Stimulated activated CD4-positive, alpha-beta T cell treated with anti-CD3 and anti-CD28 coated beads, Interleukin-1b, Interleukin-23, amount 100 ng/mL, for 1 hour (primary cell): ENCODE measurements at places on chromosomes 5 and 9.

GRCh38 chr5:159851053-159851452 is 65.2 kb upstream of the ADRA1B start:
- DNase-seq: no peak

DNA sequence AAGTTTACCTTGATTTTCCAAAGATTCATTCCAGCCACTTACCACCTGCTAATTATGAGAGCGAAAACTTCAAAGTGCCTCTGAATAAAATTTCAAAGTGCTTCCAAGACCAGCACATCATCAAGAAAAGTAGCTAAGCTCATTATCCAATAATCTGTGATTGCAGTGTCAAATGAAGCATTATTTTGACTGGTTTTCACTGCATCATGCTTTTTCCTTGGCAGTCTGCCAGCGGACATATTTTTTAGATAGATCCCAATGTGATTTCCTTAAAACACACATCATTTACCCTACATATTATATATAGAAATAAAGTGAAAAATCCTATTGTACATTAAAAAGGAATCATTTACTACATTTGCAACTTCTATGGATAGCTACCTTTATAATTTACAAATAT is 508.6 kb upstream of the FAM174A start:
- DNase-seq: no peak

- DNase-seq: no peak
These were observed 27.8 kb downstream of the PTTG1 start for GRCh38 chr5:160449458-160449857.

DNA sequence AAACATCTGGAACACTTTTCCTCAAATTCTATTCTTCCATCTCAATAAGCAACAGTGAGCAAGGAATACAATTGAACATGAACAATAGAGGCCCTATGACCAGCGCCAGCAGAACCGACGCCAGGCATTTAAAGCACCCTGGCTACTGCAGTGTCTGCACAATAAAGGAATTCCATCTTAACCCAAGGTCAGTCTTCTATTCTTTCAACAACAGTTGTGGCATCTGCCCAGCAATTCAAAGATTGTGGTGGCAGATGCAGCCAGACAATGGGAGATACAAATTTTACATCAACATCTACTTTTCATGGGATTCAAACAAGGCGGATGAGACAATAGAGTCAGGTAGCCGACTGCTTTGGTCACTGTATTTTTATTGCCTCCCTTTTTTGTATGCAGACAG is 65.9 kb downstream of the ELL2 start:
- no peak for DNase-seq

- DNase-seq: no peak
These were observed 104.9 kb downstream of the KLHL3 start for GRCh38 chr5:137630972-137631370.

DNA sequence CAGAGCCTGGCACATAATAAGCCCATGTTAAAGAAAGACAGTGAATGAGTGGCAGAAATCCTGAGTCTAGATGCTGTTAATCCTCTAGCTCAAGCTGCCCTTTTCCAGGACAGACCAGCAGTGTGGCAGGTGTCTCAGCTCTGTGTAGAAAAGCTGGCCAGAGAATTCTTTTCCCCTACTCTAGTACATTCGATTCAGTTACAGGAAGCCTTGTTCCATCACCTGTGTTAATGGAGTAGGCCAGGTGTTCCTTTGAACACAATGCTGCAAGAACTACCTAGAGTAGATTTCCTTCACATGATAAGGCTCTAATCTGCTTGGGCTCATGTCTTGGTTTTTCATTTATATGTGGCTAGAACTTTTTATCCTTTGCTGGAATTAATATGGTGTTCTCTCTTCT is 52.5 kb downstream of the NUP214 start:
- DNase-seq: no peak

DNA sequence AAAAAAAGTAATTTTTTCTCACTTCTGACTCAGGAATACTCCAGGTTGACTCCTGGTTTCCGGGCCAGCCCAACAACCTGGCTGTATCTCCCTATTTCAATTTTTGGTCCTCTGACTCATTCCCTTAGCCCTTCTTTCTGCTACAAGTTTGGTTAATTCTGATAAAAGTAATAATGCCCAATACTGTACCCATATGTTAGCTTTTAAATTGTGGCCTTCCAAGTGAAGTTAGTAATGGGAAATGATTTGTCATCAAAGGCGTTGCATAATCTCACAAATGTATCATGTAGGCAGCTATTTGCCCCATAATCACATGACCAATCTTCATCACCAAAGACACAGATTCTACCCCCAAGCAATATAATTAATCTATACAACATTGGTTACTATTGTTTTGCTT is 31.1 kb upstream of the BNC2 start:
- DNase-seq: no peak

DNA sequence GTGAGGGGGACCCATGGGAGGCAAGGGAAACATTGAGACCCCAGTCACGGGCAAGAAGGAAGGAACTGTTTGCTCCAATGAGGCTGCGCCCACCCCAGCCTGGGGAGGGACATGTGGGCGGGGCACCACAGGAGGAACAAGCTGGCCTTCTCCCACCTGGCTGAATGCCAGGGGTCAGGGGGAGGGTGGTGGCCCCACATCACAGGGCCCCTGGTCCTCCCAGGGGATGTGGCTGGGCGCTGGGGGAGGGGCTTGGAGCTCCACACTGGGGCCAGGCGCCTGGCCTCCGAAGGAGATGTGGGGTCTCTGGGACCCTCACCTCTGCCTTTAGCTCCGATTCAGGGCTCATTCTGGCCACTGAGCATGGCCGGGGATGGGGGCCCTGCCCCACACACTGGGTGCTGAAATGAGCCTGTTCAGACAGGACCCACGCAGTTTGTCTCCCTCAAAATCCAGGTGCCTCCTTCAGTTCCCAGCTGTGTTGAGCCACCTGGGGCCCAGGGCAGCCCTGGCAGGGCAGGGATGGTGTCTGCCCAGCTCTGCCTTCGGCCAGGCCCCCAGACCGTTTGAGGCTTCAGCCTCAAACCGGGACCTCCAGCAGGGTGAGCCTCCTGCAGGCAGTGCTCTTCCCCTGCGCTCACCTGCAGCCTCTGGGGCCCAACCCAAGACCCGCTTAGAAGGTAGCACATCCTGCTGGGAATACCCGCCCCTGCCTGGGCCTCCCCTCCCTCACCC is 33.2 kb upstream of the NOTCH1 start:
- no peak for DNase-seq

DNA sequence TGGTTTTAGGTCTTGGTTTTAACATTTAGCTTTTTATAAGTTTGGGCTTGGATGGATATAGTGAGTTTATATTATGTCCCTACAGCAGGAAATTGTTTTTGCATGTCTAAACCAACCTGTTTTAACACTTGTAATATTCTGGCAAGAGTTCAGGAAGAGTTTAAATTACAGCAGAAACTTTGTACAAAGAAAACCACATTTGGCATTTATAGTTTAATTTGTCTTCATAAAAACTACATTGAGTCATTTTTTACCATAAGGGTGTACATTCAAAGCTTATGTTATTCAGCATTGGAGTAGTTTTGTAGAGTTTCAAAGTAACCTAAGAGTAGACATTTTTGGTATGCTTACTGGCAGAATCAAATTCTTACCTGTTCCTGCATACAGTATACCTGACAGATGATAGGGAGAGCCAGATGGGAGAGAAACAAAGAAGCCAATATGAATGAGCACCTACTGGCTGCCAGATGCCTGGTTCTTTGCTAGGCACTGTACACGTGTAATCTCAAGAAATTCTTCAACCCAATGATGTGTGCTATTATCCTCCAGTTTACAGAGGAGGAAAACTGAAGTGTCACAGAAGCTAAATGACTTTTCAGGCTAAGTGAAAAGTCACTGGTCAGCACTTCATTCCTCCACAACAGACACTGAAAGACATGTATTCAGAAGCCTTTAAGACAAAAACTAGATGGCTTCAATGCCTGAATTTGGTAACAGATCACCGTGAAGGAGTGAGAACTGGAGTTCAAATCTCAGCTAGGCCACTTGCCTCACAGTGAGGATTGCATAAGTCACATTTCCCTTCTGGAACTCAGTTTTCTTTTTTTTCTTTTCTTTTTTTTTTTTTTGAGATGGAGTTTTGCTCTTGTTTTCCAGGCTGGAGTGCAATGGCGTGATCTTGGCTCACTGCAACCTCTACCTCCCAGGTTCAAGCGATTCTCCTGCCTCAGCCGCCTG is 25.9 kb upstream of the ECM2 start:
- no peak for DNase-seq

DNA sequence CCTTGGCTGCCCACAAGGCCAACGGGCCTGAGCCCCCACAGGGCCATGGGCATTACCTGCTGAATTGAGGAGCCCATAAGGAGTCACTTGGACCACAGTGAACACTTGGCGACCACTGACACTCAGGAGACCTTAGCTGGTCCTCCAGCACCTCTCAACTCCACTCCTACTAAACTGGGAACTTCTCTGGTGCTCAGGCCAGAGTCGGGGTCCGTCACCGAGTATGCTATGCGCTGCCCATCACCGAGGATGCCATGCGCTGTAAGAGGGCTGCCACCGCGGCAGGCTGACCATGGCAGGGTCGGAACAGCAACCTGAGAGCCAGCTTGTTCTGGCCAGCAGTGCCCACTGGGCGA is 600 bp upstream of the SQSTM1 start:
- no peak for DNase-seq

DNA sequence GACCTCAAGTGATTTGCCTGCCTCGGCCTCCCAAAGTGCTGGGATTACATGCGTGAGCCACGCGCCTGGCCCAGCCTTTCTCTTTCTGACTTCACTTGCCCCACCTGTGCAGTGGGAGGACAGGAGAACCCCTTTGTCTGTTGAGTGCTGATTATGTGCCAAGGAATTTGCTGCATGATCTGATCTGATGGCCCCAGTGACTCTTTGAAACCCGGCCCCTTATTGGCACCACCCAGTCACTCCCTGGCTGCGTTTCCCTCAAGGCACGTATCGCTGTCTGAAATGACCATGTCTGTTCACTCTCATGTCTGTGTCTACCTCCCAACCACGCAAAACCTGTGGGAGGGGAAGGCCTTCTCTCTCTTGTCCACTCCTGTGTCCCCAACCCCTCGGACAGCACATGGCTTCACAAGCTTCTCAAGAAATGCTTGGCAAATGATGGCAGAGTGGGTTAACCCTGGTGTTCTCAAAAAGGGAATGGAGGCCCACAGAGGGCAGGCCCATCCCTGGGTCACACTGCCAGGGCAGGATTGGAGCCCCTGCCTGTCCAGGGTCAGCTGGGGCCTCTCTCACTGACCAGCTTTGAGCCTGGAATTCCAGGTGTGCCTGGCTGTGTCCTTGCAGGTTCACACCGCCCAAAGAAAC is 21.9 kb downstream of the NEK6 start:
- DNase-seq: no peak

- DNase-seq: no peak
These were observed 11.0 kb downstream of the COL5A1 start for GRCh38 chr9:134652291-134653225.

DNA sequence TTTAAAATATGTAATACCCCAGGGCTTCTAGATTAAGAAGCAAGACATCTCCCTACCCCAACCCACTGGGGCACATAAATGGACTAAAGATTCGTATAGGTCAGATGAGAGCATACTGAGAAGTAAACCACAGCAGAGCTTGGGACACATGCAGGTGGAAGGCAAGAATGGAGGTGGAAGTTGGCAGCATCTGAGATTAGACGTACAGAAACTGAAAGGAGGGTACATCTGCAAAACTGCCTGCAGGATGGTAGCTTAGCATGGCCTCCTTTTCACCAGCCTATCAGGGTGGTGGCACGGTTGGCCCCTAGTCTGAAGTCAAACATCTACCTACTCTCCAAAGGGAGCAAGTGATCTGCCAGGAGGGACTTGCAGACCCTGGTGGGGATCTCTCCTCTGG is 181.8 kb downstream of the TSSK1B start:
- DNase-seq: no peak

GRCh38 chr5:177430972-177431316 is 4.5 kb downstream of the GRK6 start:
- DNase-seq: no peak

GRCh38 chr9:97933297-97933998 is 4.5 kb downstream of the HEMGN start:
- DNase-seq: no peak

DNA sequence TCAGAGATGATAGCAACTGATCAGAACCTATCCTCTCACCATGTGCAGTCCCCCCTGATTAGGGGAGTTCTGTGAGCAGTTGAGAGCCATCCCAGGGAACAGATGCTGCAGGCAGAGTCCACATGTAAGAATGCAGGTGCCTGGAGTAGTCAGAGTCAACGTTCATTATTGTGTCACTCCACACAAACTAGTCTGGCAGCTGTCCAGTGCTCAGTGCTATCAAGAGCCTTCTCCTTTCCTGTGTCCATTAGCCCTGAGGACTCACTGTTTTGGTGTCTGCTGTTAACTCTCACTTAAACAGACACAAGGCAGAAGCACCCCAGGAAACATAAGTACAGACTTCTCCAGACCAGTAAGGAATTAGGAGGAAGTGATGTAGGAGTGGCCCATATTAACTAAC is 2.5 kb downstream of the SH3TC2 start:
- no peak for DNase-seq

- DNase-seq: no peak
These were observed 86.2 kb downstream of the DOCK2 start for GRCh38 chr5:169723103-169723831.

DNA sequence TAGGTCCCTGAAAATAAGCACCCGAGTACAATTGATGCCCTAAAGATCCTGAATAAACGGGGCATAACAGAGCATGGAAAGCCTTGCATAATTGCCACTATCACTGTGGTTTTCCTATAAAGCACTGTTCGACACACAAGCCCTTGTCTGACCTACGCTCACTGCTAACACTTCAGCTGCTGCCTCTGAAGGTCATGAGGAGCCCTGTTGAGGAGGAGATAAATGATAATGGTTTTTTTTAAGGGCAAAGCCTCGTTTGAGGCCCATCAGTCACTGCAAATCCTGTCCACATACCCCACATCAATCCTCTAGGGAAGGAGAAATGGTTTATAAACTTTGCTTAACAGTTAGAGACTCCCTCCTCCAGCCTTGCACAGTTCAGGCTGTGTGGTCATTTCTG is 35.1 kb downstream of the GABBR2 start:
- no peak for DNase-seq

DNA sequence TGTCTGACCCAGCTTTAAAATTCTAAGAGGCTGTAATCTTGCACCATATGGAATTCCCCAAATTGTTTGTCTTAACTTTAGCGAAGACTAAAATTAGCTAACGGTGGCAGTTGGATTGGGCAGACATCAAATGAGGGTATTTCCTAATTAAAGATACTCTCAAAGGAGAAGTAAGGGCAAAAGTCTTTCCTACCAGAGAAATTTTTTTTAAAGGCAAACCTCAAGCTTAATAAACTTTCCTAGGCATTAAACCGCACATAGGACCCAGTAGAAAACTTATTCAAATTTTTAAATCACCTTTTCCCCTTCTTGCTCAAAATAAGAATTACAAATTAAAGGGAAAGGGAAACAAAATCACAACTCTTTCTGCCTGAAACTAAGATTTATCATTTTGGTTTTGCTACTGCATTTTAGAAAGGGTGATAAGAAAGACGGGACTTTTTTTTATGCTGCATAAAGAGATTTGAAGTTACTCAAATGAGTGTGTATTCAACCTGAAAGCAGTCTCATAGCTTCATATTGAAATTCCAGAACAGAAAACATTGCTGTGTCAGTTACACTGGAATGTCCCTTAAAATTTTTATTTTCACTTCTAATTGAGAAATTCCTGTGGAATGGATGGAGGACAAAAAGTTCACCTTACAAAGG is 189.1 kb upstream of the PTGER4 start:
- no peak for DNase-seq
